Muscle of back (tissue), 13 donors: ENCODE measurements at places on chromosomes 2 and 18.

DNA sequence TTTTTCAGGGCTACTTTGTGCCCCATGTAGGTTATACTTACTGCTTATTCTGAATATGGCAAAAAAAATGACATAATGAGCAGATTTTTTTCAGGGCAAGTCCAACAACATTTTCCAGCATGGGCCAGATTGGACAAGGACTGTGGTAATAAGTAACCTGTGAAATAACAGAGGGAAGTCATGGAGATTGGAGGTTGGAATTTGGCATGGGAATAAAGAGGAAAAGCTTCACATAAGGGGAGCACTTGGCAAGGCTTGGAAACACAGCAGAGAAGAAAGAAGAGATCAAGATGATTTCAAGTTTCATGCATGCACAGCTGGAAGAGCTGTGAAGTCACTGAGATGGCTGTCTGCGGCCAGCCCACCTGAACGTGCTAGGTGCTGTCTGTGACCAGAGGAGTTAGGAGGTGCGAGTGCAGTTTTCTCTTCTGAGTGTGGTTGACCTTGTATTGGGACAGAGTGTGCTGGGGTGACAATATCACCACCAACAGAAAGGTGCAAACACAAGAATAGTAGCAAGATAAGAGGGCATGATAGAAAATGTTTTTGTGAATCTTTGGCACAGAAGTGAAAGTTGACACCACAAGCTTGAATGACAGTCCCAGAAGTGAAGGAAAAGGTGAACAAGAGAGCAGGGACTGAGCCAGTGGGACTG lies 71.1 kb upstream of the DSC1 start:
- no peak for DNase-seq

DNA sequence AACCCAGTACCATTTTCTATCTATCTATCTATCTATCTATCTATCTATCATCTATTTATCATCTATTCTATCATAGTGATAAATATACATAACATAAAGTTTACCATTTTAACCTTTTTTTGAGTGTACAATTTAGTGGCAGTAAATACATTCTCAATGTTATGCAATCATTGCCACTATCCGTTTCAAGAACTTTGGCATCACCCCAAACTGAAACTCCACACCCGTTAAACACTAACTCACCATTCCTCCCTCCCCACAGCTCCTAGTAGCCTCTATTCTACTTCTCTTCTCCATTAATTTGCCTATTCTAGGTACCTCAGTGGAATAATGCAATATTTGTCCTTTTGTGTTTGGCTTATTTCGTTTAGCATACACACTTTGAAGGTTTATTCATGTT lies 82.5 kb upstream of the KCNE4 start:
- DNase-seq = no peak

GRCh38 chr2:134372141-134372540 lies 118.3 kb downstream of the MGAT5 start:
- no peak for DNase-seq

DNA sequence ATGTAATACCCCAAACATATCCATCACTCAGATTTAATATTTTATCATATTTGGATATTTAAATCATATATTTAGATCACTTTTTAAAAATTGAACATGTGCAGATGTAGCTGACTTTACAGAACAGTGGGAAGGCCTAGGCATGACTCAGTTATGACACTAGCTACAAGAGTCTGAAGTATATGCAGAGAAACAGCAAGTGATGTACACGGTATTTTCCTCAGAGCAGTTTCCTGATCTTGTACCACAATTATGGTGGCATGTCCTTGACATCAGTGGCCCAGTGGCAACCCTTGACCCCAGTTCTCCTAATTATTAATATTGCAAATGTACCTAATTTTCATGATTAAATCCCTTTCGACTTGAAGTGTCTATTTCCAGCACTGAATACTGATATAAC lies 28.2 kb downstream of the CDKL4 start:
- DNase-seq = no peak

GRCh38 chr2:161709428-161709827 lies 85.2 kb downstream of the SLC4A10 start:
- DNase-seq = no peak
